Fibroblast of lung (primary cell): ENCODE measurements at places on chromosomes 12 and 14. TPM values are rescaled to one million over a fixed set of nuclear protein-coding genes. Genes with fewer than 3 reads are reported as not detected.

The MYL2 gene
- not detected in 2 replicates for total RNA-seq

The PTPN21 gene
- total RNA-seq = 9.2 and 13.2 TPM in 2 replicates

The RNFT2 gene
- 2.3 and 3.1 TPM in 2 replicates for total RNA-seq

The C12orf50 gene
- under 0.01 TPM in 1 of 2 replicates, not detected in the other for total RNA-seq

The REP15 gene
- total RNA-seq = 0.77 and 0.99 TPM in 2 replicates

The COCH gene
- total RNA-seq = 0.33 and 0.51 TPM in 2 replicates

The PPP1R1A gene
- total RNA-seq = not detected in 2 replicates

The SYT1 gene
- 0.51 and 2.1 TPM in 2 replicates for total RNA-seq

The PELI2 gene
- total RNA-seq = 28.5 and 29.2 TPM in 2 replicates

The PIGH gene
- 12.7 and 20.8 TPM in 2 replicates for total RNA-seq

The SOAT2 gene
- under 0.01 TPM in 1 of 2 replicates, not detected in the other for total RNA-seq

The PLEKHH1 gene
- 0.33 and 0.77 TPM in 2 replicates for total RNA-seq

The RD3L gene
- not detected in 2 replicates for total RNA-seq

The MYF5 gene
- total RNA-seq = not detected in 2 replicates

The ACVRL1 gene
- total RNA-seq = 20.8 and 36.2 TPM in 2 replicates

The RAB15 gene
- 3.6 TPM in 2 replicates for total RNA-seq

The NPFF gene
- not detected in 2 replicates for total RNA-seq

The HOXC10 gene
- not detected in 2 replicates for total RNA-seq

The SIX6 gene
- not detected in 2 replicates for total RNA-seq

The KRT75 gene
- total RNA-seq = not detected in 2 replicates

The NR1H4 gene
- not detected in 2 replicates for total RNA-seq

The SDS gene
- total RNA-seq = not detected in 2 replicates

The CMAS gene
- total RNA-seq = 19.0 and 24.3 TPM in 2 replicates

The HOMEZ gene
- 3.3 and 4.6 TPM in 2 replicates for total RNA-seq

The NINJ2 gene
- 0.66 and 1.3 TPM in 2 replicates for total RNA-seq

The ADSS1 gene
- total RNA-seq = 2.3 and 3.5 TPM in 2 replicates

The WSCD2 gene
- under 0.01 TPM in 1 of 2 replicates, not detected in the other for total RNA-seq

The GNB3 gene
- total RNA-seq = 1.3 and 1.7 TPM in 2 replicates

The DCN gene
- 586 and 902 TPM in 2 replicates for total RNA-seq

The EVL gene
- 12.8 and 23.5 TPM in 2 replicates for total RNA-seq

The ERH gene
- total RNA-seq = 168 and 190 TPM in 2 replicates

The RAD9B gene
- 0.50 and 0.77 TPM in 2 replicates for total RNA-seq
